Eye (tissue), 1 donor: ENCODE measurements at places on chromosomes 2 and 18.

DNA sequence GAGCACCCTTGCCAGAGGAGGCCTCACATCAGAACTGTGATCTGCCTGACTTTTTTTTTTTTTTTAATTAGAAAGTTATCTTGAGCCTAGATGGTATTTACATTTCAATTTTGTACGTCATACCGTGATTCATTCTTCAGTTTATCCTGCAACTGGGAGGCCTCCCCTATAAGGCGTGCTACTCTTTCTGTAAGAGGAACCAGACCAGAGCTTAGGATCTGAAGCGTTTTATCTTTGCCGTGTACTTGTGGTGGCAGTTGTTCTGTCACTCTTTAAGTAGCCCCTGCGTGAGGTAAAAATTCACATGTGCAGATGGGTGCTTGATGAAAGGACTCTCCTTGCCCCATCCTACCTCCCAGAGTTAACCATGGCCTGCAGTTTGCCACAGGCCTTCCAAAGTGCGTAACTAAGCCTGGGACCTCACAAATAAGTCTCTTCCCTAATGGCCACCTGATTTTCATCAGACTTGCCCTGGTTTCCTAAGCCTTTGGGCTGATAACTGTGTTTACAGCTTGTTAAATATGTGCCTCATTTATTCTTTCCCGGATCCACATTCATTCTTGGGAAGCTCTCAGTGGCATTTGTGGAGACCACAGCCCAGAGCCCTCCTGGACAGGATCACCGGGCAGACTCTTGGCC lies 96.0 kb downstream of the MTCL1 start:
- DNase-seq = no peak

DNA sequence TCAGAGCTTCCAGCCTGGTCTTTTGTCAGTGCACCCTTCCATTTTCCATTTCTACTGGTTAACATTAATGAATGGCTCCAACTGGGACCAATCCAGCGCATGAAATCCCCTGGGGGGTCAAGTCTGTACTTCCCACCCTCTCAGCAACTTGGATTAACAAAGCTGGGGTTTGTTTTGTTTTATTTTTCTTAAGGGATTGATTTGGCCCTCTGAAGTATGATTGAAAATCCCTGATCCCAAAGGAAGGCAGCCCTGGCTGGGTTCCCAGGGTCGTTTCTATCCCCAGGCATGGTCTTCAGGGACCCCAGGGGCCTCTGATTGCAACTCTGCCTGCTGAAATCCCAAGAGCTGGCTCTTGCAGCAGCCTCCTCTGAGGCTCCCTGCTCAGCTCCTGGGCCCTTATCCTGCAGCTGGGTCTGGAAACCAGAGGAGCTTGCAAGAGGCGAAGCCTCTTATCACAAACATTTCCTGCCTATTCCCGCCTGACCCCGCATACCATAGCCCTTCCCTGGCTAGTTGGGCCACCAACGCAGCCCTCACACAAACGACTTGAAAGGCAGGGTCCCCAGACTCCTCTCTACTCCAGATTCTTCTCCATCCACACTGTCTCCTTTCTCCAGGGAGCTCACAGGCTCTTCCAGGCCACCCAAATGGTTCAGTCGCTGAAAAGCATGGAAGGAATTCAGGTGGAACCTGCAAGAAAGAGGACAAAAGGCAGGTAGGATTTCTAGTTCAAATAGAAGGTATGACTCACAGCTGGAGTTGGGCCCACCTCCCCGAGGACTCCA lies 109.7 kb upstream of the PKDCC start:
- peak; percentile 50 for DNase-seq

- no peak for DNase-seq
Measured at GRCh38 chr2:143279672-143280071, 150.5 kb downstream of the ARHGAP15 start.

DNA sequence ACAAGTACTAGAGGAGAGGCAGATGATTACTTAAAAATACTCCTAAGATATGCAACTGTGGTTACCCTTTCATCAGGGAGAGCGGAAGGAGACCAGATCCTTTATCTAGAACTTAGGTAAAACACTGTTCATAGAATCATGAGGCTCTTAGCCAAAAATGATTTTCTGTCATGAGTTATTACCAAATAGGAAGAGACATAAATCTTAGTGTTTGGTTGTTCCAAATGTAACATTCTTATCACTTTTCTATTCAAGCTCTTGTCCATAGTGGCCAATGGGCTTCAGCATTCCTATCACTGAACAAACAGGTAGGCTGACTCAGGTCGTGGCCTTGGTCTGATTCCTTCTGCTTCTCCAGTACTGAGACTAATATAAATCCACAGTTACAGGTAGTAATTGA lies 38.5 kb downstream of the RPRD1A start:
- DNase-seq = no peak

GRCh38 chr2:85878719-85879370 lies 9.9 kb downstream of the ST3GAL5 start:
- no peak for DNase-seq

GRCh38 chr2:222450021-222450420 lies 25.7 kb downstream of the SGPP2 start:
- DNase-seq = no peak

DNA sequence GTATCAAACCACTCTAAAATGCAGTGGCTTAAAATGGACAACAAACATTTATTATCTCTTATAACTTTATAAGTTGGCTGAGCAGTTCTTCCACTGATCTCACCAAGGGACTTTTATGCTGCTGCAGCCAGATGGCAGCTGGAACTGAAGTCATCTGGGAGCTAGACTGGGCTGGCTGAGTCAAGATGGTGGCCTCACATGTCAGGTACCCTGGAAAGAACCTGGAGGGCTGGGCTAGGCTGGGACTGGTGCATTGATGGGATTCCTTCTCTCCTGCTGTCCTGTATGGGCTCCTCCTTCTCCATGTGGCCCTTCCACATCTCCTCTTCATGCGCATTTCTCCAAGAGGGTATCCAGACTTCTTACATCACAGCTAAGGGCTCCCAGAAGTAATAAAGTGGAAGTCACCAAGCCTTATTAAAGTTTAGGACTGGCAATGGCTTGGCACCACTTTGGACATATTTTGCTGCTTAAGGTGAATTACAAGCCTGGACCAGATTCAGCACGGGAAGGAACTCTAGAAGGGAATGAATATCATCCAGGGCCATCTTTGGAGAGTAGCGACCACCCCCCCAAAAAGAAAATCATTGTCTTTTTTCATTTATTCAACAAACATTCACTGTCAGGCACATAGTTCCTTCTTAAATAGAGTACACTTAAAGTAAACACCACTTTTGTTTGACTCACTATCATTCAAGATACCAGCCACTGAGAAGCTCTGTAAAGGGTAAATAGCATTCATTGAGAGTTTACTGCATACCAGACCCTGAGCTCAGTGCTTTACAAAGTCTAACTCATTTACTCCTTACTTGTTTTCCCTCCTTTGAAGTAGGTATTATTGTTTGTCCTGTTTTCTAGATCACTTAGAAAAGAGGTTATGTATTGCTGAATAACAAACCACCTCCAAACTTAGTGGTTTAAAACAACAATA lies 138.0 kb downstream of the ZFP36L2 start:
- no peak for DNase-seq

DNA sequence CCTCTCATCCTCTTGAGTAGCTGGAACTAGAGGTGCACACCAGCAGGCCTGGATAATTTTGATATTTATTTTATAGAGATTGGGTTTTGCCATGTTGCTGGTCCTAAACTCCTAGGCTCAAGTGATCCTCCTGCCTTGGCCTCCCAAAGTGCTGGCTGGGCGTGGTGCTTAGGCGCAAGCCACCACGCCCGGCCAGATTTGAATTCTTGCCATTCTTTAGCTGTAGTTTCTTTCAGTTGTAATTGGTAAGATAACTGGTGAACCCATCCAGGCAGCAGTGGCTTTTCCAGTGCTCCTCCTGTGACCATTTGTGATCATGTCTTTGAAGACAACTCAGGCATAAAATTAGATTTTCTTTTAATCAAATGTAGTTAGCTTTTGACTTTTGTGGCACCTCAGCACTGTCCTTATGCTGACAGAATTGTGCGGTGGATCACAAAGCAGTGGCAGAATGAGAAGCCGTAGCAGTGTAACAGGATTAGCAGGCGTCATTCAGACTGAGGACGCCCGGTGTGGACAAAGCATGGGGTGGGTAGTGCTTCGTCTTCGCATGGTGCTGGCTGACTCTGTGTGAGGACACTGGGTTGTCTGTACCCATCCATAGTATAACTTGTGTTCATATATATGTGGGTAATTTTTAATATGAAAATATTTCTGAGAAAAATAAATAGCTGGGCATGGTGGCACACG lies 30.0 kb upstream of the TOGARAM2 start:
- peak; percentile 29 for DNase-seq

- no peak for DNase-seq
Measured at GRCh38 chr18:23684515-23685197, 4.6 kb upstream of the LAMA3 start.

DNA sequence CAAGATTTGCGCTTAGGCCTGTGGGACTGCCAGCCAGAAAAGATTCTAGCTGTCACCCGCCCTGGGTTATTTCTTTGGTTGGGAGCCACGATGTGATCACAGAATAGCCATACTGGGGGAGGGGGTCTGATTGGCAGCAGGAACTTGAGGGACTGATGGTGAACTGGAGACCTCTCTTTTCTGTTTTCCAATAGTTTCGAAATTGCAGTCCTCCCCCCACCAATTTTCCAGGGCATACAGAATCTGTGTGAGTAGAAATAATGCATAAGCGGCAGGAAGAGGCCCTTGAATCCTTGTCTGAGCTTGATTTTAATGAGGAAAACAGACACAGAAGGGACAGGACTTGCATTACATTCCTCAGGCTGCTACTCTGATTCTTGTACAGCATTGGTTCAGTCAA lies 2.2 kb upstream of the POLR2D start:
- peak; percentile 28 for DNase-seq

- no peak for DNase-seq
Measured at GRCh38 chr2:191386938-191387536, 141.8 kb downstream of the MYO1B start.

- peak; percentile 94 for DNase-seq
Measured at GRCh38 chr18:35231052-35231451, 9.8 kb upstream of the ZNF397 start.

DNA sequence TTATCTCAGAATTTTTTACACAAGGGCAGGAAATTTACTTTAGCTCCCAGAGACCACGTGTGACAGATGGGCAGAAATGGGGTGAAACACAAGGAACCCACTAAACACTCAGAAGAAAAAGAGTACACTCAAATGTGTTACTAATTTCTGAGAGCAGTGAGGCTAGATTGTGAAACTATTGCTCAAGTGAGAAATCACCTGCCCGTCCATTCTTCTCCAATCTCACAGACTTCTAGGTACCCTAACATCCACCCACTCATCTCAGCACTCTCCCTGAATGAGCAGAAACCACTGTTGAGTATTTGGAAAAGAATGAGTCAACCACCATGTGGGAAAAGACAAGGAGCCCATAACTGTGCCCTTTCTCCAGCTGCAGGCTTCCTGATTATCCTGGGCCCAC lies 293.0 kb upstream of the CDH2 start:
- DNase-seq = no peak

- DNase-seq = no peak
Measured at GRCh38 chr2:46915281-46915810, at the start of gene MCFD2. TSS of gene MCFD2 (minus strand) at chr2:46915806. CDS start at chr2:46909171, 6,635 bp downstream.

DNA sequence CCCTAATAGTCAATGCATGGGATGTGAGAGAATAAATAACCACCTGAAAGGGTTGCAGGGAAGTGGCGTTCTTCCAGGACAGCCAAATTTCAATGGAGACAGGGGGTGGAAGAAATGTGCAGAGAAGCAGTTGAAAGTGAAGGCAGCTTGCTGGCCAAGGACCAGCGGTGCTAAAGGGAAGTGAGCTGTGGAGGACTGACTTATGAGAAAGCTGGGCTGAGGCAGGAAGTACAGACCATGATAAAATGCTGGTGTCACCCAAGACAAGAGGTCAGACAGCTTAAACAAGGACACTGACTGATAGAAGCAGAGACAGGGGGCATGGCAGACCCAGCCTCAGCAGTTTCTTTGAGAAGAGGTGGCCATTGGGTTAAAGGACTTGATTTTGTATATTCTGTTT lies 106.7 kb downstream of the DTNB start:
- no peak for DNase-seq

GRCh38 chr2:67930156-67930555 lies 132.6 kb downstream of the C1D start:
- DNase-seq = no peak

DNA sequence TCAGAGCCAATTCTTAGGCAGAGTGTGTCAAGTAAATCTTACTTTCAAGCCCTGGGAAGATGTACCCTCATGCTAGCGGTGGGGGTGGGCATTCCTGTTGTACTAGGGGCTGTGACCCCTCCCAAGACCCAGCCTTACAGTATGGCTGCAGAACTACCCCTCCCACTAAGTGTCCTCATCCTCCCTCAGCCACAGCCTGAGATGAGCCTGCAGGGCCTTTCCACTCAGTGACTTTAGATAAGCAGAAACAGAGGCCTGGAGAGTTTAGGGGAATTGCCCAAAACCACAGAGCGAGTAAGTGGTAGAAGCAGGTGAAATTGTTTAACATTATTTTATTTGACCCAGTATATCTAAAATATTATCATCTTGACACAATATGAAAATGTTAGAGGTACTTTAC lies 36.6 kb downstream of the TTC32 start:
- no peak for DNase-seq

GRCh38 chr2:10324095-10324832 lies 21.6 kb downstream of the HPCAL1 start:
- DNase-seq = peak; percentile 62

- no peak for DNase-seq
Measured at GRCh38 chr2:108199726-108200125, 40.0 kb upstream of the SULT1C3 start.

DNA sequence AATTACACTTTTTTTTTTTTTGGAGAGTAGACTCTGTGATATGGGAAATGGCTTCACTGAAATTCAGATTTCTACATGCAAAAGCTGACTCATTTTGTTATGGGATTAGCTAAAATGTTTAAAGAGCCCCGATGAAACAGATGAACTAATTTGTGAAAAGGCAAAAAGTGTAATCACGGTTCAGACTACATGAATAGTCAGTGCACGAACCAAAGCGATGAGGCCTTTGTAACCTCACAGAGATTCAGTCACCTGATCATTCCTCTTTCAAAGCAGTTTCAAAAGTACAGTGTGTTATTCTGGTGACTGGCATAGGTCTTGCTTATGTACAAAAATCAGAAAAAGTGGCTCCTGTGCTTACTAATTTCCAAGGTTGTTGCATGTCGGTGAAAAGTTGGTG lies 44.6 kb downstream of the TGIF1 start:
- no peak for DNase-seq

- DNase-seq = no peak
Measured at GRCh38 chr2:144426981-144427479, 92.9 kb downstream of the ZEB2 start.

DNA sequence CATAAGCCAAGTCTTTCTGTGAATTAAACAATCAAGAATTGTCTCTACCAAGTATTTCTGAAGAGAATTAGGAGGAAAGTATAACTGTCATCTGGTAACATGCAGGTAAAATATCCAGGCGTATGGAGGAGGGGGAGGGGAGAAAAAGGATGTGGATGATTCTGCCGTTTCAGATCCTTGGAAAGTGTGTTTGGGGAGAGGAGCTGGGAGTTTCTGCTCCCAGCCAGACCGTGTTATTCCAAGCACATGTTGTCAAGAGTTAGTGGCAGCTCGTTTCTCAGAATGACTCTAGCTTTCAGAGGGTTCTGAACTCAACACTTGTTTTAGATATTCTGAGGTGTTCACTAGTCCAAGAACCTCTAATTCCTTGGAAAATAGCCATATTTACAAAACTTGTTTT lies 137.6 kb downstream of the FAM124B start:
- DNase-seq = no peak
